Suppressor macrophage treated with lipopolysaccharide for 1 hour (primary cell): ENCODE measurements at places on chromosomes 2 and 18.
A peak's percentile ranks its signal among the peaks of the same experiment; 100 is the strongest.

DNA sequence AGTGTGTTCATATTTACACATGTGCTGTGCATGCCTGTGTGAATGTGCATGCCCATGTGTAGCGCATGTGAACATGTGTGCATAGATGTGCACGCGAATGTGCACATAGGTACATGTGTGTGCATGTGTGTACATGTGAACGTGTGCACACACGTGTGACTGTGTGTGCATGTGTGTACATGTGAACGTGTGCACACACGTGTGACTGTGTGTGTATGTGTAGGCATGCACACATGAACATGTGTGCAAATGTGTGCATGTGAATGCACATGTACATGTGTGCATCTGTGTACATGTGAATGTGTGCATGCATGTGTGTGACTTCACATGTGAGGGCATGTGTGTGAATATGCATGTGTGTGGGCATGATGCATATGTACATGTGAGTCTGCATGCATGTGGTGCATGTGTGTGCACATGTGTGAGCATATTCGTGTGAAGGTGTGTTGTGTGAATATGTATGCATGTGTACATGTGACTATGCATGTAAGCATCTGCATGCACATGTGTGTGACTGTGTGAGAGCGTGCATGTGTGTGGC is 122.4 kb downstream of the PTGR3 start:
- no peak for DNase-seq

GRCh38 chr18:23231340-23232021 is 96.2 kb downstream of the CABLES1 start:
- peak; percentile 98 for DNase-seq

- DNase-seq = no peak
Observed at GRCh38 chr2:2806711-2807110, 475.6 kb upstream of the MYT1L start.

GRCh38 chr18:62999392-62999791 is 284.1 kb downstream of the PHLPP1 start:
- no peak for DNase-seq

- no peak for DNase-seq
Observed at GRCh38 chr18:35174093-35174731, 66.6 kb upstream of the ZNF397 start.

- no peak for DNase-seq
Observed at GRCh38 chr2:169964740-169965139, 137.5 kb downstream of the UBR3 start.

DNA sequence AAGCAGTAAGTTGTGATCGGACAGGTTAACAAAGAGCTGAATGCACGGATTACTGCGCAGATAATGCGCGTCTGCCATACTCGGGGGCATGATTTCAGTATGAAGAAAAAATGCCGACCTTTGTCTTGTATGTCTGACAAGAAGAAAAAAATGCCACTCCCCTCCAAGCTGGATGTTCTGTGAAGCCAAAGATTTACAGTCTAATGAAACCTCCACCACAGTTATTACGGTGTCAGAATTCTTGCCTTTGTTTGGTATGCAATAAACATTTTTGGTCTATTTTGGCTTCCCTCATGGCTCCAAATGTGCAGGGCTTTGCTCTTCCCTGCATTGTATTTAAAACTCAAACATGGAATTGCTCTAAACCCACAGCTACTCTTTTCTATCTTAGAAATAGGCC is 72.2 kb upstream of the THUMPD2 start:
- no peak for DNase-seq
